Upper lobe of left lung (tissue), 6 donors: ENCODE measurements at places on chromosomes 7 and 10. TPM values are rescaled to one million over a fixed set of nuclear protein-coding genes. Genes with fewer than 3 reads are reported as not detected.
A peak's percentile ranks its signal among the peaks of the same experiment; 100 is the strongest.

- DNase-seq: no peak
Measured at GRCh38 chr7:118771672-118772071, 547.2 kb downstream of the ANKRD7 start.

GRCh38 chr10:43137717-43138020, 576 bp upstream of the CSGALNACT2 start:
- DNase-seq: peak; percentile 93

DNA sequence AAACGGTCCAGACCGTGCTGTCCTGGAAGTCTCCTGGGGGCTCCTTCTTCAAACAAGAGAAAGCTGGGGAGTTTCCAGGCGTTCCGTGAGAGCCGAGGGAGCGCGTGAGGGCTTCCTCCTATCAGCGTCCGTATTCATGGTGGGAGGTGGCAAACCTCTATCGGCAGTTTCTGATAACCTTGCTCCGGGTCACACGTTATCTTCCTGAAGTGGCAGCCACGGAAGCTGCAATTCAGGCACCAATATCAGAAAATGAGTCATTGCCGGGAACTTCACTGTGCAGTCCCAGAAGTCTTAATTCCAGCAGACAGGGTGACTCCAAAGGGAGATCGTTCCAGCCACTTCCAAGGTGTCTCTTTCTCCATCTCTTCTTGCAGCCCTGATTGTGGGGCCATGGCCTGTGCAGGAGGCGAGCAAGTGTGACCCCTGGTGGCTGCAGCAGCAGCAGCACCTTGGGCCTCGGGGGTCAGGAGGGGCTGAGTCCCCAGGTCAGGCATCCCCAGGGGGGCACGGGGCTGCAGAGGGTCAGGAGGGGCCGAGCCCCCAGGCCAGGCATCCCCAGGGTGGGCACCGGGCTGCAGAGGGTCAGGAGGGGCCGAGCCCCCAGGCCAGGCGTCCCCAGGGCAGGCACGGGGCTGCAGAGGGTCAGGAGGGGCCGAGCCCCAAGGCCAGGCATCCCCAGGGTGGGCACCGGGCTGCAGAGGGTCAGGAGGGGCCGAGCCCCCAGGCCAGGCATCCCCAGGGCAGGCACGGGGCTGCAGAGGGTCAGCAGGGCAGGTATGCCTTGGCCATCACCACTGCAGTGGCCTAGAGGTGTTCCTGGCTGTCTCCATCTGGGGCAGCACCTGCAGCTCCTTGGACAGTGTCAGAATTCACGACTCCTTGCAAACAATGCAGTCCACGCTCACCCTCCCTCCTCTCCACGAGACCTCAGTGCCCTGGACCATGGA, 538.7 kb downstream of the DNAJB6 start:
- no peak for DNase-seq

GRCh38 chr10:77892021-77892739, 34.4 kb downstream of the DLG5 start:
- DNase-seq: no peak

DNA sequence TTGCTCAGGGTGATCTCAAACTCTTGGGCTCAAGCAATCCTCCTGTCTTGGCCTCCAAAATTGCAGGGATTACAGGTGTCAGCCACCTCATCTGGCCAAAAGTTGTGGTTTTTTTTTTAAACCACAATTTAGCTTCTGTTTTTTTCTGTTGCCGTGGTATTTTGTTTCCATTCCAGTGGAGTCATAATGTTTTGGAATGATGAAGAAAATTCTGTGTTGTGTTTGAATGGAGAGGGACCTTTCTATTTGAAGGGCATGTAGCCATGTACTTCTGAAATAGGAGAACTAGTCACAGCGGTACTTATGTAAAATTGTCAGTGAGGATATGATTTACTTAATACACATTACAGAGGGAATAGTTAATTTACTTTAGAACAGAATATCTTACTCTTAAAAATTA, 201.3 kb downstream of the ARL4A start:
- no peak for DNase-seq

GRCh38 chr7:461453-462172, 58.0 kb downstream of the PDGFA start:
- peak; percentile 78 for DNase-seq

- no peak for DNase-seq
Measured at GRCh38 chr7:123995617-123996326, 37.1 kb downstream of the TMEM229A start.

DNA sequence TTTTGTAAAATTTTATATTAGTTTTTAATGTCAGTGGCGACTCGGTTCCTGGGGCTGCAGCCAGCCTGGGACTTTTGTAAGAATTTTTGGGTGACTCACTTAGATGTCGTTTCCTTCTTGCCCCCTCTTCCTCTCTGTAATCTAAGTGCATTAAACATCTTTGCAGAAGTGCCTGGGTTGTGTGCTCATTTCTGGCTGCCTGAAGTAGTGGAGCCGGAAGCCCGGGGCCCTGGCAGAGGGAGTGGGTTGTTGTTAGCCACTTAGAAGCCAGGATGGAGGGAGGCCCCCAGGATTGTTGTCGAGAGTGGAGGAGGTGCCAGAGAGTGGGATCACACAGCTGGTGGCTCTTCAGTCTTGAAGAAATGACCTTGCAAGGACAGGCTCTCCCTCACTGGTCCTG, 11.0 kb upstream of the TRIM8 start:
- DNase-seq: no peak

DNA sequence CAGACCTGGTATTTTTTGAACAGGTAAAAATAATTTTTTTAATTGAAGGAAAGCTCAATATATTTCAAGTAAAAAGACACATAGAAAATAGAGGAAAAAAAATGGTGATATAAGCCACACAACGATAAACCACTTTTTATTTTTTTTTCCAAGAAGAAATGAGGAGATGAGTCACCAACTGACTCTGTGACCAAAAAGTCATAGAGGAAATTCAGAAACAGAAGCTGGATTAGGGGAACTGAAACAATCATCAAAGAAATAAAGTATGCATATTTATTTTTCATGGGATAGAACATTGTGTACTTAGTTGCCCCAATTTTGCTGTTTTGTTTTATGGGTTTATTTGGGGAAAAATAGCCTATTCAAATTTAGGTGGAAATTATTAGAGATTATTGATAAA, 176.8 kb upstream of the AGR3 start:
- DNase-seq: no peak

- DNase-seq: no peak
Measured at GRCh38 chr10:78729366-78729765, 339.4 kb upstream of the ZMIZ1 start.

- DNase-seq: no peak
Measured at GRCh38 chr10:78254013-78254412, 220.3 kb downstream of the RPS24 start.

GRCh38 chr7:105987046-105987445, 24.0 kb downstream of the CDHR3 start:
- no peak for DNase-seq

DNA sequence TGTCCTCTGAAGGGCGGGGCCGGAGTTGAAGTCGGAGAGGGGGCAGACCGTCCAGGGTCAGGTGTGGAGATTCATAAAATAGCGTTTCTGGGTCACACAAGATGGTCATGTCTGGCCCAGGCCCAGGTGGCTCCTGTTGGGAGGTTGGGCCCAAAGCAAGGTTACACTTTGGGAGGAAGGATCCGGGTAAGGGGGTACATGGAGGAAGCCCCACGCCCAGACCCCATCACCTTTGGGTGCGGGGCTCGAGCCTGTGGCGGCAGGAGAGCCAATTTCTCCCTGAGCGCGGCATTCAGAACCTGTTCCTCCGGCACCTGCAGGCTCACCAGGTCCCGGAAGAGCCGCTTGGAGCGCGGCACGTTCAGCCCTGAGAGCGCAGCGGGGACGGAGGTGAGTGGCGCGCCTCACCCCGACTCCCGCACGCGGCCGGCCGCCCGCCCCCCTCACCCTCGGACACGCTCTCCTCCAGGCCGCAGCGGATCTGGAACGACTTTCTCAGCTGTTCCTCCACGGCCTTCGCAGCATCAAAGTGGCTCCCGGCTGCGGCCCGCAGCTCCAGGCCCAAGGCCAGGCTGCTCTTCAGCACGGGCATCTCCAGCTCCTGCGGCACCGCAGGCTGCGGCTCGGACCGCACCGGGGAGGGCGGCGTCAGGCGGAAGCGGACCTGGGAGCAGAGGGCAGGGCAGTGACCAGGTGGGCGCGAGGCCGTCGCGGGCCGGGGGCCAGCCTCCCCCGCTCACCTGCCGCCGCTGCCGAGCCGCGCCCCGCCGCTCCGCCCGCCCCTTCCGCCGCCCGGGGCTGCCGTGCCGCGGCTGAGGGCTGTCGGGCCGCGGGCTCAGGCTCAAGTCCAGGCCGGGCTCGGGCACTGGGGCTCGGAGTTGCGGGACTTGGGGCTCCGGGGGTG, 644 bp downstream of the PPP1R35 start:
- peak; percentile 93 for DNase-seq

The ASAH2 gene
- 0.61 TPM for total RNA-seq

The THNSL1 gene
- 2.9 TPM for total RNA-seq

The LMTK2 gene
- total RNA-seq: 63.8 TPM

The CDNF gene
- 2.9 TPM for total RNA-seq

The HBP1 gene
- total RNA-seq: 113 TPM

The TCERG1L gene
- total RNA-seq: not detected

The ATOH7 gene
- not detected for total RNA-seq

The GET4 gene
- 26.0 TPM for total RNA-seq

The NXPH1 gene
- total RNA-seq: not detected

The ALOX5 gene
- 113 TPM for total RNA-seq
